ENCODE measurements at places on chromosomes 4 and X. TPM values are rescaled to one million over a fixed set of nuclear protein-coding genes. Genes with fewer than 3 reads are reported as not detected.

Gene NIPAL1
- total RNA-seq: 13.9 TPM

Gene TCP11X2
- not detected for total RNA-seq

Gene CXXC4
- total RNA-seq: 3.9 TPM

Gene RAB33A
- total RNA-seq: 1.8 TPM

GRCh38 chr4:36218121-36218520, 26.2 kb downstream of the ARAP2 start:
- no peaks in the 10 kb centered on the region for H3K36me3 ChIP-seq
- no peak overlapping the region for H3K27ac ChIP-seq
- H3K4me1 ChIP-seq: peaks cover 7% of the 10 kb centered on the region
- no peaks in the 10 kb centered on the region for H3K27me3 ChIP-seq
- no peak overlapping the region for H3K4me3 ChIP-seq

DNA sequence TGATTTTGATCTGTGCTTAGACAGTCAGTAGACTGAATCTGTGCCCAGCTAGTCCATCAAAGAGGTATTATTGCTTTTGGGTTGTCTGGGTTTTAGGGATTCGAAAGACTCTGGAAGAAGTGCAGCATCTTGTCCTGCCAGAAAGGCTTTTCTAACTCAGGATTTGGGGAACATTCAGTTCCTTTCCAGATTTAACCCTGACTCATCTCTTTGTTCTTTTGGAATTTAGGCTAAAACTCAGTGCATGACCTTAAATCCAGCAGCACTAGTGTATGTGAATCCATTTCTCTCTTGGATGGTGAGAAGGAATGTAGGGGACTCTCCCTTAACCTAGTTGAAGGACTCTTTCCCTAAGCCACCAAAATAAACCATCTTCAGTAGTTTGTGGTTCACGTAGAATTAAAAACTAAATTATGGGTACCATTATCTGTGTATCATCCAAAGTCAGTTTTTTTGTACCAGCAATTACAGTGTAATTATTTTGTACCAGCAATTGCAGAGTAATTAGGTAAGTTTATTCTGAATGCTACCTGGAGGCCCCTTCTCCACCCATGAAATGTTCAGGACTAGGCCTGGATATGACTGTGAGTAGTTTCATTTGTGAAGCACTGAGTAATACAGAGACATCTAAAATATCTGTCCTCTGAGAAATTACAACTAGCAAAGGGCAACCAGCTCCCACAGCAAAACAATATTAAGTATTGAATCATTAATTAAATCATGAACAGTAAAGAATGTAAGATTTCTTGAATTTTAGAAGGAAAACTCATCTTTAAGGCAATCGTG, 384.0 kb downstream of the TMA16 start:
- no peaks in the 10 kb centered on the region for H3K4me1 ChIP-seq
- no peaks in the 10 kb centered on the region for H3K36me3 ChIP-seq
- no peaks in the 10 kb centered on the region for H3K27me3 ChIP-seq
- no peak for DNase-seq
- H3K27ac ChIP-seq: no peak overlapping the region

DNA sequence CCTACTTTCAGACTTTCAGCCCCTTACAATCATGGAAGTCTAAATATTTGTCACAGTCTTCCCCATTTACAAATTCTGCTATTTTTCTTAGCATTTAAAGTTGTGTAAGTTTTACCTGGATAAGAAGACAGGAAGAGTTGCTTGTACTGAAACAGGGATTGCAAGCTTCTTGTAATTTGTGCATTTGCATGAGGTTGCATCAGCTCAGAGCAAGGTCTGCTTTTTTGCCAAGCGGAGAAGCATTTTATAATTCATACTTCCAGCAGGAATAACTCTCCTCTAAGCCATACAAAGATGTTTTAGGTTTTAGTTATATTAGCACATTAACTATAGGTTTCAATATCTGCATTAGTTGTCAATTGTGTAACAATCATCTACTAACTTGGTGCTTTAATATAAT, 922.0 kb upstream of the PABPC4L start:
- DNase-seq: no peak
- H3K4me3 ChIP-seq: no peak overlapping the region
- no peaks in the 10 kb centered on the region for H3K36me3 ChIP-seq

- no peak overlapping the region for H3K4me3 ChIP-seq
- H3K4me1 ChIP-seq: no peaks in the 10 kb centered on the region
- H3K36me3 ChIP-seq: no peaks in the 10 kb centered on the region
- H3K27ac ChIP-seq: peak overlapping the region; percentile 35
These were observed 552.4 kb upstream of the MAGEB2 start for GRCh38 chrX:29662759-29663503.

GRCh38 chr4:92634882-92635281, 331.1 kb downstream of the GRID2 start:
- H3K4me1 ChIP-seq: no peaks in the 10 kb centered on the region
- no peaks in the 10 kb centered on the region for H3K27me3 ChIP-seq
- H3K27ac ChIP-seq: no peak overlapping the region
- no peak overlapping the region for H3K4me3 ChIP-seq
- DNase-seq: no peak

- H3K4me1 ChIP-seq: peaks cover 7% of the 10 kb centered on the region
- H3K36me3 ChIP-seq: peaks cover under 1% of the 10 kb centered on the region
- no peak overlapping the region for H3K27ac ChIP-seq
- H3K27me3 ChIP-seq: no peaks in the 10 kb centered on the region
These were observed 54.1 kb downstream of the APBB2 start for GRCh38 chr4:41160012-41160789.

- H3K27ac ChIP-seq: no peak overlapping the region
- no peaks in the 10 kb centered on the region for H3K36me3 ChIP-seq
- no peaks in the 10 kb centered on the region for H3K4me1 ChIP-seq
- H3K4me3 ChIP-seq: no peak overlapping the region
- H3K27me3 ChIP-seq: no peaks in the 10 kb centered on the region
These were observed 37.2 kb downstream of the CNGA2 start for GRCh38 chrX:151771726-151772125.

GRCh38 chr4:67273666-67274065, 271.6 kb downstream of the CENPC start:
- H3K4me1 ChIP-seq: no peaks in the 10 kb centered on the region
- no peak overlapping the region for H3K4me3 ChIP-seq
- no peaks in the 10 kb centered on the region for H3K36me3 ChIP-seq
- no peaks in the 10 kb centered on the region for H3K27me3 ChIP-seq
- H3K27ac ChIP-seq: no peak overlapping the region
- DNase-seq: no peak

GRCh38 chr4:183441276-183441675, 3.2 kb upstream of the CDKN2AIP start:
- peaks cover 9% of the 10 kb centered on the region for H3K36me3 ChIP-seq
- H3K4me3 ChIP-seq: no peak overlapping the region
- DNase-seq: no peak
- no peaks in the 10 kb centered on the region for H3K27me3 ChIP-seq
- peaks cover 15% of the 10 kb centered on the region for H3K4me1 ChIP-seq

- no peaks in the 10 kb centered on the region for H3K36me3 ChIP-seq
- peaks cover 8% of the 10 kb centered on the region for H3K4me1 ChIP-seq
- no peak for DNase-seq
- H3K27ac ChIP-seq: no peak overlapping the region
- H3K27me3 ChIP-seq: no peaks in the 10 kb centered on the region
- H3K4me3 ChIP-seq: no peak overlapping the region
These were observed 373.6 kb upstream of the MAGEB2 start for GRCh38 chrX:29841750-29842149.

- no peaks in the 10 kb centered on the region for H3K36me3 ChIP-seq
- H3K4me3 ChIP-seq: no peak overlapping the region
- no peak for DNase-seq
- H3K27me3 ChIP-seq: no peaks in the 10 kb centered on the region
These were observed 126.9 kb upstream of the GIMD1 start for GRCh38 chr4:106495476-106495875.

- no peaks in the 10 kb centered on the region for H3K27me3 ChIP-seq
- H3K4me1 ChIP-seq: peaks cover 20% of the 10 kb centered on the region
- H3K27ac ChIP-seq: peak overlapping the region; percentile 14
- no peak overlapping the region for H3K4me3 ChIP-seq
These were observed 106.6 kb downstream of the SHROOM4 start for GRCh38 chrX:50707405-50707804.

GRCh38 chr4:121177246-121178137, 13.4 kb upstream of the TNIP3 start:
- DNase-seq: no peak
- peaks cover 8% of the 10 kb centered on the region for H3K27me3 ChIP-seq
- H3K4me1 ChIP-seq: no peaks in the 10 kb centered on the region

DNA sequence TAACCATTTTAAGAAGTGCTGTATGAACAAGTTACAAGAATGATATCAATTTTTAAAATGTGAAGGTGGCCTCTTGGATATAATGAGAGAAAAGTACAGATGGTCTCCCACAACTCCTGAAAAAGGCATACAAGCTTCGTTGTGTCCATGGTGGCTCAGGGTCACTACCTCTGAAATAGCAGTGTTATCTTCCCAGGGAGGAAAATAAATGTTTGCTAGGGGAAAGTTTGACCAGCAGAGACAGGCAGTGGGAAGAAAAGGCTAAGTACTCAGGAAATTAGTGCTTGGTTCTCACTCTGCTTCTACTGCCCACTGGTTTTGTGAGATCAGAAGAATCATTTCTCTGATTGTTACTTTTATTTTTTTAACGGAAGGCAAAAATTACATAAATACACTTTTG, 39.4 kb downstream of the PPP1R2C start:
- H3K27ac ChIP-seq: no peak overlapping the region
- H3K27me3 ChIP-seq: no peaks in the 10 kb centered on the region
- no peaks in the 10 kb centered on the region for H3K4me1 ChIP-seq
- no peak overlapping the region for H3K4me3 ChIP-seq

GRCh38 chr4:109276482-109277095, 25.9 kb downstream of the COL25A1 start:
- H3K27ac ChIP-seq: no peak overlapping the region
- H3K36me3 ChIP-seq: no peaks in the 10 kb centered on the region
- DNase-seq: no peak
- no peaks in the 10 kb centered on the region for H3K27me3 ChIP-seq

DNA sequence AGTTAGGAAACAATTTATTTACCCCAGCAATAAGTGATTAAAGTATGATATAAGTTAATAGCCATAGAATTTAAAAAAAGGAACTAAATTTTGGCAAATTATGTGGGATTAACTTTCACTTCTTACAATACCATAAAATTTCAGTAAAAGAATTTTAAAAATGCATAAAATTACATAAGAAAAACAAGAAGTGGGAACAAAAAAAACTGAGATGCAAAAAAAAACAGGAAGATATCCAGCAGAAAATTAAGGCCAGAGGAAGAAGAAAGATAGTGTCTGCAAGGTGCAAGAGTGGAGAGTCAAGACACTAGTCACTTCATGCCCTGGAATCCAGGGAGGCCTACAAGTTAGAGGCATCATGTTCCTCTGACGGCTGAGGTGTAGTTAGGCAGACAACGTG, 184.2 kb downstream of the GASK1B start:
- no peak for DNase-seq
- H3K36me3 ChIP-seq: no peaks in the 10 kb centered on the region
- no peaks in the 10 kb centered on the region for H3K27me3 ChIP-seq
- peaks cover 5% of the 10 kb centered on the region for H3K4me1 ChIP-seq
- H3K4me3 ChIP-seq: no peak overlapping the region

Measured in type B pancreatic cell (in vitro differentiated cells).